NCI-H446 (cell line): ENCODE measurements at places on chromosomes 11 and 22.

DNA sequence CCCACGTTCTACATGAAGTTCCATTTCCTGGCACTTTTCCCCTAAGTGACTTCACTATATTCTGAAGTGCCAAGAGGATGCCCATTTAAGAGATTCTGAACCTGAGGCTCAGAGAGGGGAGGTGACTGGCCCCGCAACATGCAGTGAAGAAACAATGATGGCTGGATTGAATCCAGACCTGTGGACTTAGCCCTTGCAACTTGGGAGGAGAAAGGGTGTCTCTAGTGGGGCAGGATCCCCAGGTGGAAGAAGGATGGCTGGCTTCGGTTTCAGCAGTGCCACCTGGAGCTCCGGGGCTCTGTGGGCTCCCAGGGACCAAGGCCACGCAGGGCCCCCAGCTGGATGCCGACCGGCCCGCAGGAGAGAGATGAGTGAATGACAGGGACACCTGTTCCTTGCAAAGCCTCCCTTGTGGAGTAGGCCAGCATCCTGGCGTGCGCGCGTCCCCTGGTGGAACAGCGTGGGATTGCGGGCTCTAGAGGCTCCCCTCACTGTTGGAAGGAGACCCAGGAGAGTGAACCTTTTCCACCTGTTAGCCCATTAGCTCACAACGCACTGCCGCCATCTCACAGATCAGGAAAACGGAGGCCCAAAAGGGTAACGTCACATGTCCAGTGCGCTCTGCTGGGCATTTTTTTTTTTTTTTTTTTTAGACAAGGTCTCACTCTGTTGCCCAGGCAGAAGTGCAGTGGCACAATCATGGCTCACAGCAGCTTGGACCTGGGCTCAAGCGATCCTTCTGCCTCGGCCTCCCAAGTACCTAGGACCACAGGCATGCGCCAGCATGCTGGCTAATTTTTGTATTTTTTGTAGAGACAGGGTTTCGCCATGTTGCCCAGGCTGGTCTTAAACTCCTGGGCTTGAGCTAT is 104.7 kb downstream of the KIAA1671 start:
- DNase-seq: peak; percentile 47

DNA sequence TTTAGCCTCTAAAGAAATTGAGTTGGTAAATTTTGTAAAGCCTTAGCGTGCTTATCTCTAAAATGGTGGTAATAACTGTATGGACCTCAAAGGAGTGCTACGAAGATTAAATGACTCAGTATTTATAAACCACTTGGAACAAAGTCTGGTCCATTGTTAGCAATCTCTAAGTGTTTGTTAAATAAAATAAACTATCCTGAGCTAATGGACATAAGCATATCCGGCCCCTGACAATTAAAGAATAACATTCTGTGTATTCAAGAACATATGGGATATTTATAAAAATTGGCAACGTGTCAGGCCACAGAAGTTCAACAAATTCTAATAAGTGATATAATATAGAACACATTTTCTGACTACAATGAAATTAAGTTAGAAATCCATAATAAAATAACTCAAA is 71.0 kb downstream of the MYEOV start:
- DNase-seq: no peak

- DNase-seq: no peak
Measured at GRCh38 chr11:120814531-120815318, 209.2 kb upstream of the TBCEL start.

- no peak for DNase-seq
Measured at GRCh38 chr22:38239101-38239761, 33.6 kb downstream of the TMEM184B start.

DNA sequence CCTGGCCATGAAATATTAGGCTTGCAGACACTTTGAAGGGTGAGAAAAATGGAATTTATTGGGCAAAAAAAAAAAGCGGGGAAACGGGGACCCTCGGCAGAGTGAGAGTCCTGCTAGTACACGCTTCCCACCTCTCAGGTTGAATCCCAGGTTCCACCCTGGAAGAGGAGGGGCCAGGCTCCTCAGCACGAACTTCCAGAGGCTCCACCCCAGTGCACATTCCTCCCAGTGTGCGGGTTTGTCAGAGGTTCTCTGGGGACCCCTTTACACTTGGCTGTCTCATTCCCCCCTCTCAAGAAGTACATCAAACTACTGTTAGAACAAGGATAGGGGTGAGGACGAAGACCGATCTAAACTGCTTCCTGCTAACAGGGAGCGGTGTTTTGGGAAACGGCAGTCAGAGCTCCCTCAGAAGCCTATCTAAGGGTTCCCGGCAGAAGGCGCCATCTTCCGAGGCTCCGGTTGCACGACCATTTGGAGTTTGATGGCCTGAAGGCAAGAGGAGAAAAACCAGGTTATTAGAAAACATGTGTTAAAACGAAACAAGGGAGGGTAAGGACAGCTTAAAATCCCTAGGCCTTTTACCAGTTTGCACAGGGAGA is 27.5 kb downstream of the FOLR3 start:
- DNase-seq: no peak

GRCh38 chr11:82942376-82942775 is 40.8 kb downstream of the DDIAS start:
- no peak for DNase-seq

GRCh38 chr11:99893811-99894210 is 793.3 kb upstream of the ARHGAP42 start:
- no peak for DNase-seq

GRCh38 chr22:39268645-39269044 is 23.9 kb upstream of the PDGFB start:
- no peak for DNase-seq

DNA sequence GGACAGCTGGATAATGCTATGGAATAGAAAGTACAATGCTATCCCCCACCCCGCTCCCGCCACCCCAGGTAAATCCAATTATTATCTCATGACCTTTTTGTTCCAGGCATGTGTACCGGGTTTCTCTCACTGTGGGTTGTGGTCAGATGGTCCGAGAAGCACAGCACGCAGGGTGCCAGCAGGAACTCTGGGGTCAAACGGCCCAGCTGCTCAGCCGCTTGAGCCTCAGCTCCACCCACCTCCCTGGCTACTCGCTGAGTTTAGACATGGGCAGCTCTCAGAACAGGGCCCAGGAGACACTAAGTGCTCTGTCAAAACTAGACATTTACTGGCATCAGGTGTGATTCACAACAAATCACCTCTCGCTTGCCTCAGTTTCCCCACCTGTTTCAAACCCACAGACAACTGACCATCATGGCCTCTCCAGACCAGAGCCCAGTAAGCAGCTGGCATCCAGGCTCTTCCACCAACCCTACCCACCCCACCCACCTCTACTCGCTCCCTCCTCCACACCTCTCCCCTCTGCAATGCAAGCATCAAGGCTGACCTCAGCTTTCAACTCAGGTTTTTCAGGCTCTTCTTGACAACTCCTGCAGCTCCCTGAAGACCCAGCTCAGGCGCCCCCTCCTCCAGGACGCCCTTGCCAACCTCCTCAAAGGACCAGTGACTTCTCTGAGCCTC is 13.0 kb upstream of the MFNG start:
- DNase-seq: no peak

DNA sequence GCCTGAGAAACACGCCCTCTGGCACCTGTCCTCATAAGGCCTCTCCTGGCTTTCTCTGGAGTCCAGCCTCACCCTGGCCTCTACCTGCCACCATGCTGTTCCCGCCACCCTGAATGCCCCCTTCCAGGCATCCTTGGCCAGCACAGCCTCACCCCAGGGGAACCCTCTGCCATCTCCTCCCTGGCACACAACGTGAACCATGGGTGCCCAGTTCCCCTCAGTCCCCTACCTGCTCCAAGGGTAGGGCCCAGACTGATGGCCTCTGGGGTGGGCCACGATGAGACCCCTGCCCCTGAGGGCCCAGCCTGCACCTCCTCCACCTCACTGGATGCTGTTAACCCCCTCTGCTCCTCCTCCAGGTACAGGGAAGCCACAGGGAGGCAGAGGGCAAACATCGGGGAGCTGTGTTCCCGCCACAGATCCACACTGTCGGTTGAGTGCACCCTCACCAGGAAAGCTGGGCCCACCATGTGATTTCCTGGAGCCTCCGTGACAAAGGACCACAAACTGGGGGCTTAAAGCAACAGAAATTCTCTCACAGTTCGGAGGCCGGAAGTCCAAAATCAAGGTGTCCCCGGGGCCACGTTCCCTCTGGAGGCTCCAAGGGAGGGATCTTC is 169.6 kb downstream of the BRD1 start:
- no peak for DNase-seq

DNA sequence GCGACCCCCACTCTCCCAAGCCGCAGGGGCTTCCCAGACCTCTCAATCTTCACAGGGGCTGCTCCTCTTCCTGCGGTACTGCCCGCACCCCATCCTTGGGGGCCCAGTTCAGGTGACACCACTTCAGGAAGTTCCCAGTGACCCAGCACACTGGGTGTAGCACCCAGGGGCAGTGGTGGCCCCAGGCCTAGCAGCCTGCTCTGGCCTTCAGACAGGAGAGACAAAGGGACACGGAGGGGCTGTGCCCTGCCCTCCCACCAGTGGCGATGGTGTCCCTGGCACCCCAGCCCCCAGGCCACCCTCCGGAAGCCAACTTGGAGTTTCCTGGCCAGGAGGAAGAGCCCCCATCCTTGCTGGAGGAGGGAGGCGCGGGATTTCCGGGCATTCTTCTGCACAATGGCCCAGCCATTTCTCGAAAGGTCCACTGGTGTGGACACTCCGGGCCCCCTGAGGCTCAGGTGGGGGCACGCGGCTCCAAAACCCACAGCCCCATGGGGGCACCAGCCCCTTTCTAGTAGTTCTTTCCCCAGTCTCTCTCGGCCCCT is 978 bp upstream of the CLDN5 start:
- DNase-seq: no peak

DNA sequence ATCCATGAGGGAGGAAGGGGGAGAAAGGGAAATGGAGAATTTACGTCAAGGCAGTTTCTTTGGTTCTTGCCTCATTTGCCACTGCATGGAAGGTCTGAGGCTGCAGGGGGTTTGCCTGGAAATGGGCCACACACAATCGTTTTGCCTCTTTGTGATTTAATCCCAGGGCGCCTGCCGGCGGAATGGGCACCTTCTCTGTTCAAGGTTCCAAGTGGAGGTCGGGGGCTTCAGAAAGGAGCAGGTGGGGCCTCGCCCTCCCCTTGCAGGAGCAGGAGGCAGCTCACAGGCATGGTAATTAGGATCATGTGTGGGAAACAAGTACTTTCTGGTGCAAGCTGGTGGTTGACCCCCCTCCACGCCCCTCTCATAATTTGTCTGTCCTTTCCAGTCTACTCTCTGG is 29.9 kb downstream of the MPPED1 start:
- no peak for DNase-seq

GRCh38 chr11:119835753-119836152 is 106.8 kb upstream of the NECTIN1 start:
- DNase-seq: no peak

- DNase-seq: peak; percentile 98
Measured at GRCh38 chr11:75639762-75640181, 29.1 kb downstream of the MAP6 start.

GRCh38 chr11:44564166-44564565 is 1.3 kb upstream of the CD82 start:
- DNase-seq: peak; percentile 38

- DNase-seq: no peak
Measured at GRCh38 chr11:35878741-35879140, 65.1 kb upstream of the LDLRAD3 start.

- no peak for DNase-seq
Measured at GRCh38 chr11:32388871-32389770, 46.2 kb downstream of the WT1 start.

DNA sequence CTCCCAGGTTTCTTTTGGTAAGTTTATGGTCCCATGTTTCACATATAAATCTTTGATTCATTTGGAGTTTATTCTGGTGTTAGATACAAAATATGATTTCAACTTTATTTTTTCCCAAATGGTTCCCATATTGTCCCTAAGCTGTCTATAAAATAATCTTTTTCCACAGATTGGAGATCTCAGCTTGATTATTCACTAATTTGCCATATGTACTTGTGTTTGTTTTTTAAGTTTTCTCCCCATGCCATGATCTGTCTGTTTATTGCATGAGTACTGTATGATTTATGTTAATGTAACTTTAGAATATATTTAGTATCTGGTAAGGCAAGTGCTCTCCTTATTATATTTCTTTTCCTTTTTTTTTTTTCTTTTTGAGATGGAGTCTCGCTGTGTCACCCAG is 19.9 kb upstream of the CLMP start:
- DNase-seq: no peak

DNA sequence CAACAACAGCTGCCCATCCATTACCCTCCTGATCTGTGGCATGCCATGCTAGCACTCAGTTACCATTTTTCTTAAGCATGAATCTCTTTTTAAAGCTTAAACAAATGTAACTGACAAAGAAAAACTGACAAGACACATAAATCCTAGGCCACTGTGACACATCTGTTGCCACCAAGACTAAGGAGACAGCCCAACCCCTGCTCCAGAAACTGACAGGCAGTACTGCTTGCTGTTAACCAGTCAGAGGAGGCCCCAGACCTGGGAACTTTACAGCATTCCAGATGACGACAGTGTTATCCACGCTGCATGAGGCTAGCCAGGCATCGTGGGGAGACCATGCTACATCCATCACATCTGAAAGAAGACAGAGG is 33.8 kb downstream of the HIRA start:
- DNase-seq: no peak

GRCh38 chr11:122197066-122197987 is 81.3 kb upstream of the BLID start:
- no peak for DNase-seq

DNA sequence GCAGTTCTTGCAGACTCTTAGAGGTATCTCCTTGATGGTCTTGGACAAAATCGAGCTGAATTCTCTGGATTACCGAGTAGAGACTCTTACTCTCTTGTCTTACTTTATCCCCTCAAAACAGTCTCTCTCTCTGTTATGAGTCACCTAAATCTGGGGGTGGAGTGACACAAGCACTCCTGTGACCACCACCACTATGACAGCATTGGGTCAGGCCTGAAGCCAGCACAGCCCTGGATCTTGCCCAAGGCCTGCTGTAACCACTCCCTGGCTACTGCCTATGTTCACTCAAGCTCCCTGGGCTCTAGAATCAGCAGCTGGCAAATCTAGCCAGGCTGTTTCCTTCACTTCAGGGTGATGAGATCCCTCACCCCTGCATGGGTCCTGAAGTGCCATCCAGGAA is 662.5 kb downstream of the LUZP2 start:
- DNase-seq: no peak

DNA sequence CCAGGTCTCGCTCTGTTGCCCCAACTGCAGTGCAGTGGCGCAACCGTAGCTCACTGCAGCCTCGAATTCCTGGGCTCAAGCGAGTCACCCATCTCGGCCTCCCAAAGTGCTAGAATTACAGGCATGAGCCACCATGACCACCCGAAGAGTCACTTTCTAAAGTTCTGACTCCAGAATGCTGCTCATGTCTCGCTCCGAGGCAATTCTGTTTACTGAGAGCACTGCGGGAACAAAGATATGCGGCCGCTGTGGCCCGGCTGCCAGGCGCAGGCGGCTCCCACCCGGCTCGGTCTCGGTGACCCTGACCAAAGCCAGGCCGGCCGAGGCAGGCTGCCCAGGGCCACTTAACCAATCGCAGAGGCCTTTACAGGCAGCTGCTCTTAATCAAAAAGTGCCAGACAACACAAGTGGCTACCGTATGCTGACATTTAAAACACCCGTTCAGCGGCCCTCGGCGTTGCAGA is 78.7 kb downstream of the PHF21B start:
- DNase-seq: no peak
